ENCODE measurements at places on chromosomes 11 and 22.

DNA sequence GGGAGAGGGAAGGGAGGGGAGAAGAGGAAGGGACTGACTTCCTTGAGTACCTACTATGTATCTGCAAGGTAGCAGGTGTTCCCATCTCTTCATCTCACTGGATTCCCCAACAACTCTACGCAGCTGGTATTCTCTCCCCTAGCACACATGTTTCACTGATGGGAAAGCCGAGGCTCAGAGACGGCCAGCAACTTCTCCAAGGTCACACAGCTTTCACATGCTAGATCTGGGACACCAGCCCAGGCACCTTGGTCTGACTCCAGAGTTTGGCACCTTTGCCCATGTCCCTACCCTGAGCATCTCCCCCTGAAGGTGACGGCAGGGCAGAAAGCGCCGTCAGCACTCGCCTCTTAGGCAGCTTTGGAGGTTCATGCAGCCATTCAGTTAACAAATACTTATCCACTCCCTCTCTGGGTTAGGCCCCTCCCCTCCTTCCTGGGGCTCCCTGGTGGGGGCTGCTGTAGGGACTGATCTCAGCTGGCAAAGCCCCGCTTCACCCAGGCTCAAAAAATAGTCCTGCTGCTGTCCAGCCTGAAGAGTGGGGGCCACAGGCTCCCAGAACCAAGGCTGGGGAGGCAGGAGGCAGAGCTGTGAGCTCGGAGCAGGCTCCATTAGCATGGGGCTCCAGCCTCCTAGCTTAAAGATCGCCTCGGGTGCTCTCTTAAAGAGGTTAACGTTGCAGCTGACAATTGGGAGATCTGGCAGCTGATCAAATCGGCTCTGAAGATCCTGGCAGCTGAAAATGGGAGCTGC lies 79.4 kb downstream of the IGLL1 start:
- no peak for DNase-seq

GRCh38 chr22:36365020-36365411 lies 22.8 kb downstream of the MYH9 start:
- DNase-seq = no peak

GRCh38 chr22:22404598-22405284 lies 103.8 kb downstream of the ZNF280B start:
- DNase-seq = no peak

- DNase-seq = no peak
Measured at GRCh38 chr11:22203281-22203680, 10.4 kb downstream of the ANO5 start.

DNA sequence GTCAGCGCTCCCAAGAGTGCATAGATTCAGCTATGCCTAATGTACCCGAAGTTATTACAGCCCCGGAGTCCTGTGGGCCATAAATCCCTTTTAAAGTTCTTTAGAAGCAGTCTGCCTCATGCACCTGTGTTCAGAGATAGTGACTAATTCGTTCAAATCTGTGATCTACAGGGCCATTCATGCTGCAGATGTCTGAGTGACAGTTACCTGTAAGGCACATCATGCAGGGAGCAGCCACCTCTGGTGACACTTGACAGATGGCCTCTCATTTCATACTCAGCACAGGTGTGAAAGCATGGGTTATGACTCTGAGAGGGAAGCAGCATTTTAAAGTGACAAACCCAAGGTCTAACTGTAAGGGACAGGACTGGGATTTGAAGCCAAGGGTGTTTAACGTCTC lies 2.4 kb upstream of the E2F8 start:
- no peak for DNase-seq

- no peak for DNase-seq
Measured at GRCh38 chr11:16935518-16936302, 78.5 kb downstream of the PLEKHA7 start.

DNA sequence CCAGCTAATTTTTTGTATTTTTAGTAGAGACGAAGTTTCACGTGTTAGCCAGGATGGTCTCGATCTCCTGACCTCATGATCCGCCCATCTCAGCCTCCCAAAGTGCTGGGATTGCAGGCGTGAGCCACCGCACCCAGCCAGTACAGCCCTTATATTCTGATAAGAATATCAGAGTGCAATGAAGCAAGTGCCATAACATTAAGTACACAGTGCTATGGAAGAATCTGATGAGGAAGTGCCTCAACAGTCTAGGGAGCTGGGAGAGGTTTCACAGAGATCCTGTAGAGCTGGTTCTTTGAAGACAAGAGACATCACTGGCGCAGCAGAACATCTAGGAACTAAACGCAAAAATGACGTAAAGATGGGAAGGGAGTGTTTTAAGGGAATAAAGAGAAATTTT lies 2.1 kb downstream of the RTCB start:
- DNase-seq = no peak

GRCh38 chr11:42195289-42196013 lies 736.0 kb upstream of the LRRC4C start:
- no peak for DNase-seq

DNA sequence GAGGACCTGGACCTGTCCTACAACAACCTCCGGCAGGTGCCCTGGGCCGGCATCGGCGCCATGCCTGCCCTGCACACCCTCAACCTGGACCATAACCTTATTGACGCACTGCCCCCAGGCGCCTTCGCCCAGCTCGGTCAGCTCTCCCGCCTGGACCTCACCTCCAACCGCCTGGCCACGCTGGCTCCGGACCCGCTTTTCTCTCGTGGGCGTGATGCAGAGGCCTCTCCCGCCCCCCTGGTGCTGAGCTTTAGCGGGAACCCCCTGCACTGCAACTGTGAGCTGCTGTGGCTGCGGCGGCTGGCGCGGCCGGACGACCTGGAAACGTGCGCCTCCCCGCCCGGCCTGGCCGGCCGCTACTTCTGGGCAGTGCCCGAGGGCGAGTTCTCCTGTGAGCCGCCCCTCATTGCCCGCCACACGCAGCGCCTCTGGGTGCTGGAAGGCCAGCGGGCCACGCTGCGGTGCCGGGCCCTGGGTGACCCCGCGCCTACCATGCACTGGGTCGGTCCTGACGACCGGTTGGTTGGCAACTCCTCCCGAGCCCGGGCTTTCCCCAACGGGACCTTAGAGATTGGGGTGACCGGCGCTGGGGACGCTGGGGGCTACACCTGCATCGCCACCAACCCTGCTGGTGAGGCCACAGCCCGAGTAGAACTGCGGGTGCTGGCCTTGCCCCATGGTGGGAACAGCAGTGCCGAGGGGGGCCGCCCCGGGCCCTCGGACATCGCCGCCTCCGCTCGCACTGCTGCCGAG lies 1.5 kb downstream of the LRFN4 start:
- DNase-seq = no peak

GRCh38 chr22:46895753-46896152 lies 133.3 kb downstream of the TBC1D22A start:
- DNase-seq = no peak

GRCh38 chr22:46841522-46841921 lies 79.1 kb downstream of the TBC1D22A start:
- no peak for DNase-seq

DNA sequence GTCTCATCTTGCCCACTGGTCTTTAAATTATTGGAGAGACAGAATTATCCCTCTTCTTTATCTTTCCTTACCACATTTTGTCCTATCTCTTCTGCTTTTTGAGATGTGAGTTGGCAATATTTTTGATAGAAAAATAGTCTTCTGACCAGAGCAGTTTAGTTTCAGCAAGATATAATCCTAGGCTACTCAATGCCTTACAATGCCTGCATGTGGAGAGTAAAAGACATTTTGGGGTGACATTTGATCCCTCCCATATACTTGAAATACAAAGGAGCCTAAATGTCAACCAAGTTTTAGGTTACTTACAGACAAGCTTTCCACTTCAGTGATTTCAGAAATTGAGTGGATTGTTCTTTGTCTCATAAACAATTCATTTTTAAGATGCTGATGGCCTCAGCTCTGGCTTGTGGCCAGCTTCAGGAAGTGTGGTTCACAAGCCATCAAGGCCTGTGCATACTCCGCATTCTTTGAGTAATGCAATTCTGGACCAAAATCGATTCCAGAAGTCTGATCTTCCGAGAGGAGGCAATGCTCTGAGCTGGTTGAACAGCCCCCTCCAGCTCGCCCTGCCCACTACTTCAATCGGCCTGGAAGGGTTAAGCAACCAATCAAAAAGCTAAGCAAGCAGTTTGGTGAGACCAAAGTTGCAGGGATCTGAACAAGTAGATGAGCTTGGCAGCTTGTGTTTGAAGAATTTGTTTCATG lies 274.4 kb downstream of the BLID start:
- DNase-seq = no peak

GRCh38 chr11:118635237-118635591 lies 27.8 kb downstream of the PHLDB1 start:
- DNase-seq = no peak

DNA sequence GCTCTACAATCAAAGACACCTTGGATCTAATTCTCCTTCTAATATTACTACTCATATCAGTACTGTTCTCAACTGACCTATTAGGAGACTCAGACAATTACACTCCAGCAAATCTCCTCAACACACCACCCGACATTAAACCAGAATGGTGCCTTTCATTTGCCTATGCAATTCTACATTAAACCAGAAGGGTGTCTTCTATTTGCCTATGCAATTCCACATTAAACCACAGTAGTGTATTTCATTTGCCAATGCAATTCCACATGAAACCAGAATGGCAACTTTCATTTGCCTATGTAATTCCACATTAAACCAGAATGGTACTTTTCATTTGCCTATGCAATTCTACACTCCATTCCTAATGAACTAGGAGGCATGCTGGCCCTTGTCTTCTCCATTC lies 15.3 kb upstream of the APOL3 start:
- DNase-seq = no peak
